Stimulated activated CD8-positive, alpha-beta memory T cell treated with anti-CD3 and anti-CD28 coated beads, Interleukin-4, amount 100 ng/mL, for 48 hours (primary cell): ENCODE measurements at places on chromosomes 4 and X.

GRCh38 chrX:123570011-123570590 is 162.8 kb downstream of the THOC2 start:
- no peak for DNase-seq

DNA sequence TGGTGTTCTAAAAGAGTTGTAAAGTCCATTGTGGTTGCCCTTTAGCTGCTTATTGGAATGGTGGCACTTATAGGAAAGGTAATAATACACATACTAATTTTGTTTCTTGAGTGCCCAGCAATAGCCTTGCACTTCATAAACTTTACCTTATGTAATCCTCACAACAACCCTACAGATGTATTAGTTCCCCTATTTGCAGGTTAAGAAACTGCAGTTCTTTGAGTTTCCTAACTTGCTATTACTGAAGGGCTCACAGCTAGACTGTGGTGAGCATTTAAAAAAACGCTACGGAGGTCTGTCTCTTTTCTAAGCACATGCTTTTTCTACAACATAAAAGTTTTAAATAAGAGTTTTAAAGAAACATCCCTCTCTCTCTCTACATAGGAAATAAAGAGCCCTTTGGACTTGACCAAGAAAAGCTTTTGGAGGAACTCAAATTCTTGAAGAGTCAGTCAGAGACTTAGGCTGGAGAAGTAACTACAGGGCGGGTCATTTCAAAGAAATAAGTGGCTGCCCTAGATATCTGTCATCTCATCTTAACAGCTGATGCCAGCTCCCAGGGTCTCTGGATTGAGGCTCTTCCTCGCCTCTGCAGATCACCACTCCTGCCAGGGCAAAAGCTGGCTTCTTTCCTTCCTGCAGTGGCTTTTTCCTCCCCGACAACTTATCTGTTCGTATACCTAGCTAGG is 42.0 kb upstream of the FBXW7 start:
- DNase-seq: no peak

GRCh38 chr4:106830879-106831278 is 205.2 kb downstream of the DKK2 start:
- no peak for DNase-seq

DNA sequence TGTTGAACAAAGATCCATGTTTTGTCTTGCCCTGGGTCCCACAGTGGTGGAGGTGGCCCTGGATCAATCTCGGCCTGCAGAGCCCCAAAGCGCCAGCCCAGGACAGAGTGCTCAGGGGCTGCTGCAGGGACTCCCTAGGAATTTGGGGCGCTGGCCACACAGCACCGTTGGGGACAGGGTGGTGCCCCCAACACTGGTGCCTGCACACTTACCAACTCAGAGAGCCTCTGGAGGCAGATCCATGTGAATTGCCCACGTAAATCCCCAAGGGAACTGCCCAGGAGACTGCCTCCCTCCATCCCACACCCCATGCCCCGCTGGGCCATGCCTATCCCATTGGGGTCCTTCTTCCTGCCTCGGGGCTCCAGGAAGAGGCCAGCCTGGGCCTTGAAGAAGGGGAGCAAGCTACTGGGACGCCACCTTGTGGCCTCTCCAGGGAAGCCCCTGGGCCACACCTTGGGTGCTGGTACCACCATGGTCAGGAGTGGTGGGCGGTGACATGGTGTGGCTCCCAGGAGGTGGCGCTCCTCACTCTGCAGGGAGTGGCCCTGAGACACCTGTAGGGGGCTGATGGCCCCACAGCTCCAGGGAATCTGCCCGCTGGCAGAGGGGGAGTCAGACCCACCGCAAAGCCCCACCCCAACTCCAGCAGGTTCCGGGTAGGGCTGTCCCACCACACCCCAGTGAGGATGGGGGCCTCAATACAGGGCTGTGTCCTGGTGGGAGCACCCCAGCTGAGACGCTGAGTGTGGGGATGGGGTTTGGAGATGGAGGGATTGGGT is 22.8 kb downstream of the CFAP99 start:
- DNase-seq: peak; percentile 90

DNA sequence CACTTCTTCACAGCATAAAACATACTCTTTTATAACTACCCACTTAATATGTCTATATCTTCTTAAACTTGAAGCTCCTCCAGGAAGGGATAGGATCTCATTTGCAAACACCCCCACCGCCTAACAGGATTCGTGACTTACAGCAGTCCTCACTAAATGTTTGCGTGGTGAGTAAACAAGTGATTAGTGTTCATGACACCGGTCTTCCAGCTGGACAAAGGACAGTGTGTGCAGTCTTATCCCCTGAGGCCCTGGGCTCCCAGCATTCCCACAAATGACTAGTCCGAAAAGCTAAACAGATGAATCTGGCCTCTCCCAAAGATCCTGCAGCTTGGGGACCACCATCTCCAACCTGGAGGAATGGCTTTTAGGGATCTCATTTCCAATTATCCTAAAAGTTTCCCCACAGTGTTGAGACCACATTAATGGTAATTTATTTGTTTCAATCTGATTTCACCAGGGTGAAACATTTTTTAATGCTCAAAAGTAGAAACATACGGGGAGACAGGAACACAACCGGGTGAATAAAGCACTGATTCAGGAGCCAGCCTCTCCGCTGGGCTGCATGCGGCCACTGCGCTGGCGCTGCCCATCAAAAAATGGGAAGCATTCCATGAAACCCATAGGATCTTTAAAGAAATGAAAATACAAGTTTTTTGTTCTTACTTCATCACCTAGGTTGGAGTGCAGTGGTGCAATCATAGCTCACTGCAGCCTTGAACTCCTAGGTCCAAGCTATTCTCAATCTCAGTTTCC is 69.2 kb downstream of the HADH start:
- DNase-seq: no peak

DNA sequence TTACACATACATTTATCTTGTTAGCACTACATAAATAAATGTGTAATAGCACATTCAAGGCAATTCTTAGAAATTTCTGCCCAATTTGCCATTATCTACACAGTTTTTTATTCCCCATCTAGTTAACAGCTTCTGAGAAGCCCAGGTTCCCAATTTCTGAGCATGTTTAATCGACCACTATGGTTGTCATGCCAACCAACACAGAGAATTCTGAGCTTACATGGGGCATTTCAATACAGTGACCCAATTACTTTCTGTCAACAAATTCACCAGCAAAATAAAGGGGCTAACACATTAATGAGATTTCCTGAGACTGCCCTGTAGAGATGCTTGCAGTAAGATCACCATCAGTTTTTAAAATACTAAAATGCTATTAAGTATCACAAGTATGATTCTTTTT is 22.0 kb downstream of the GPM6A start:
- no peak for DNase-seq

DNA sequence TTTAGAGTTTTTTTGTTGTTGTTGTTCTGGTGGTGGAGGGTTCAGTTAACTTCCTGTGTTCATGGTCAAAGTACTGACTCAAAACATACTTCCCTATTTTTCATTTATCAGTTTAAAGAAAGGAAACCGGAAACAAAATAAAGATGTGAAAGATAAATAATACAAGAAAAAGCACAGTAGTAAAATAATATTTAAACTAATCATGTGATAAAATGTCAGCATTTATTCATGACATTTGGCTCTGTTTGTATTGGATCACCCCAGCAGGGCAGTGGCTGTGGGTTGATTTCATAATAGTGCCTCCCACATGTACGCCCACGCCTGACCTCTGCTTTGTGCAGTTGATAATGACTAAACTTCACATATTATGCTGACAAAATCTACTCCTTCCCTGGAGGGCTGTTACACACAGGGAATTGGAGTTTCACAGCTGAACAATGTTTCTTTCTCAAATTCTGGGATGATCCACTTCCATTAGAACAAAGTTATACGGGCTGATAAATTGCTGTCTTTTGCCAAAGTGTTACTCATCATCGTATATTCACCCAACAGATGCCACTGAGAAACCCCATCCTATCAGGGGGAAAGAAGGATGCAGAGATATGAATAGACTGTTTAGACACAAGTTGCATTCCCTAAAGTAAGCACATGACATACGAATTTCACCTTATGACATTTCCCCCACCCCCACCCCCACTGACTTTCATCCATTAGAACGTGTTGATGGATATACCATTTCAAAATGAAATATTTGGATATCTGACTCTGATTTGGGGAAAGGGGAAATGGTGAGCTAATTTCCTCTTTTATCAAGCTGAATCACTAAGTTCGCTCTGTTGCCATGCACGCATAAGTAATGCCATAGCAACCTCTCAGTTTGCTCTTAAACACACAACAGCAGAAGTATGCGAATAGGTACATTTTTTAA is 48.3 kb downstream of the AMELX start:
- no peak for DNase-seq

- DNase-seq: no peak
Observed at GRCh38 chrX:20230406-20230805, 36.3 kb downstream of the RPS6KA3 start.

DNA sequence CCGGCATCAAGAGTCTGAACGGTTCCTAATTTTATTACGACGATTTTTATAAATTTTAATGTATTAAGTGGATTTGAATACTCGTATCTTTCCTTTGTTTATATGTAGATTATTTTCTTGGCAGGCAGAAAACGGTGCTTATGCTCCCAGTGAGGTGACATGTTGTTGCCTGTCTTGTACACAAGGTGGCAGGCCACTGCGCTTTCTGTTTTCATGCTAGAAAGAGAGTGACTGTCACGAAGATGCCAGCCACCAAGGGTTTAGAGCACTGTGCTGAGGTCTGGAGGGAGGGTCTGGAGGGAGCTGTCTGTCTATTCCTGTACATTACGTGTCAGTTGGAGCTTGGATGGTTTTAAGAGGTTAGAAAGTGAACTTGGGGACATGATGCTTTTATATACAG is 87.7 kb downstream of the SHROOM2 start:
- DNase-seq: peak; percentile 52

DNA sequence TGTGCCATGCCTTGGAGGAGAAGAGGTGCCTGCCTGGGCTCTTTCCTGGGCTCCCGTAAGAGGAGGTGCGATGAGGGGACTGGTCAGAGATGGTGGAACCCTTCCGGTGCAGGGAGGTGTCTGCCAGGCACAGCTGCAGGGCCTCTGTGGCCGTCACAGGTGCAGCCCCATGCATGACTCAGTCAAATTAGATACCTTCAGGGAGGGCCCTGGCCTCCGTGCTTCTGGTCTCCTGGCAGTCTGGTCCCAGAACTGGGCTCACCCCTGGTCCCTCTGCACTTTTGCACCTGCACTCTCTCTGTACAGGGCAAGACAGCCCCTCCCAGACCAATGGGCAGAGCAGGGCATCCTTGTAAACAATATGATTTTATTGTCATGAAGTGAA is 49.9 kb upstream of the LRPAP1 start:
- DNase-seq: no peak

DNA sequence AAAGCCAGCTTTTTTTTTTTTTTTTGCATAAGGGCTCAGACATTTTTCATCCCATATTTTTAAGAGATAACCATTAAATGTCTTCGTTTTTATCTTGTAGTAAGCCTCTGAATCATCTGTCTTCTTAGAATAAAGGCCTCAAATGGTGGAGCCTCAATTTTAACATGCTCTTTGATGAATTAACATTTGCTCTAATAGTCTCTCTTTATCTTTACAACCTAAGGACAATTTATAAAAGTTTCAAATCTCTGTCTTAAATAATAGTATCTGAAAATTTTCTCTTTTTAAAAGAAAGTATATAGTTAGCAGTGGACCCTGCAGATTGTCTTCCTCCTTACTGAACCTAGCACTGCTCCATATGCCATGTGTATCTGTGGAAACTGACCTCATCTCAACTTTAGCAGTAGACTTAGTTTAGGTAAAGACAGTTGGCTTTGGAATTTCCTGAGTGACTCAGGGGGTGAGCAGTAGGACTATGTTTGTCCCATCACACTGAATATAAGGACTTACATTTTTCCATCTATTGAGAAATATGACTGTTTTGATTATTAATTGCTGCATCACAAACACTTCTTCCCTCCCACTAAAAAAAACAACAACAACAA is 1658.0 kb downstream of the STIM2 start:
- no peak for DNase-seq

DNA sequence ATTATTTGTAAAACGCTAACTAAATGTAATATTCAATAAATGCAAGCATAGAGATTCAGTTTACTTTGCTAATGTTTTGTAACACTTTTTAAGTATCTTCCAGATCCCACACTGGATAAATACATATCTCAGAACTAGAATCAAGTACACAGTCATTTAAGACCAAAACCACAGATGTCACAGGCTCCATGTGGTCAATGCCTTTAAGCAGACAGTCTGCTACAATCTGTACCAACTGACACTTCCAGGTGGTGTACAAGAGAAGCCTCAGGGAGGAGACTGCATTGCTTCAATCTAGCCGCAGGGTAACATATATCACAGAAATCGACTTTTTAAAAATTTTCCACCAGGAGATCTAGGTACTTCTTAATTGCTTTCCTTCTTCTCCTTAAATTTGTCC is 229.6 kb upstream of the DIAPH2 start:
- DNase-seq: no peak

DNA sequence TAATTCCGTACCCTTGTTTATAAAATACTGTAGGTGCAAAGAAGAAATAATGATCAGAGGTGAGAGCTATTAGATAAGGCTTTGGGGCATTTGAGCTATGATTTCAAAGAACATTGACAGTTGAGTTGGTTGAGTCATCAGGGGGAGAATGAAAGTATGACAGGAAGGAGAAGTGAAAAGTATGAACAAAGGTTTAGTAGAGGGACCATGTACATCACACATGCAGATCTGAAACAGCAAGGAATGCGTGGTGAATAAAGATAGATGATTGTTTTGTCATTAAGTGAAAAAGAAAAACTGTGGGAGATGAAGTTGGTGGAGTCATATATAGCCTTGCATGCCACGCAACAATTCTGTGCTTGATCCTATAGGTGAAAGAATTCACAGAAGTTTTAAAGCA is 163.1 kb downstream of the ARAP2 start:
- DNase-seq: no peak

- no peak for DNase-seq
Observed at GRCh38 chrX:7987160-7988012, 60.2 kb upstream of the PNPLA4 start.

- DNase-seq: no peak
Observed at GRCh38 chr4:14920237-14920636, 82.0 kb upstream of the CPEB2 start.

GRCh38 chrX:145773006-145773405 is 44.6 kb upstream of the SLITRK2 start:
- DNase-seq: no peak

- no peak for DNase-seq
Observed at GRCh38 chr4:115323106-115323707, 209.8 kb upstream of the NDST4 start.

GRCh38 chr4:101527188-101527587 is 179.9 kb upstream of the PPP3CA start:
- DNase-seq: peak; percentile 73

GRCh38 chr4:177308125-177308524 is 1.5 kb upstream of the NEIL3 start:
- no peak for DNase-seq

- DNase-seq: no peak
Observed at GRCh38 chr4:43352859-43353258, 460.3 kb downstream of the GRXCR1 start.

DNA sequence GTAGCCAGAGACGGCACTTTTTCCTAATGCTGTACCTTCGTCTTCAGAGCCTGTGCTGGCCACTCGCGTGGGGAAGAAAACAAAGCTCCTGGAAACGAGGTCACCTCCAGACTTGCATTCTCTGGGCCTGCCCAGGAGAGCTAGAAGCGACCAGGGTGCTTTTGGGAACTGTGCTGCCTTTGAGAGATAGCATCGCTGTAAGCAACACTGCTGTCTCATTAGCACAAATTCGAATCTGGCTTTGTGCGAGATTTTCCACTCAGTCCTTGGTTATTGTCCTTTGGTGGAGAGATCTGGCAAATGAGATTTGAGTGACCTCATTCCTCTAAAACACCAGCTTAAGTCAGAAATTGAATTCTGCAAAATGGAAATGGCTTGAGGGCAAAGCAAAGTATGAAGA is 66.1 kb upstream of the TLR3 start:
- DNase-seq: no peak
